Stimulated activated CD8-positive, alpha-beta memory T cell treated with anti-CD3 and anti-CD28 coated beads, Interleukin-15, amount 100 ng/mL, for 24 hours (primary cell): ENCODE measurements at places on chromosomes 4 and X.

GRCh38 chr4:125231661-125232060 lies 83.1 kb upstream of the FAT4 start:
- no peak for DNase-seq

GRCh38 chr4:6824071-6824470 lies 41.5 kb downstream of the KIAA0232 start:
- DNase-seq = no peak

- no peak for DNase-seq
Observed at GRCh38 chr4:153524682-153525081, 58.5 kb downstream of the TMEM131L start.

GRCh38 chr4:7760228-7760627 lies 179.4 kb downstream of the AFAP1 start:
- DNase-seq = no peak

GRCh38 chr4:71711044-71711984 lies 72.6 kb downstream of the GC start:
- no peak for DNase-seq

DNA sequence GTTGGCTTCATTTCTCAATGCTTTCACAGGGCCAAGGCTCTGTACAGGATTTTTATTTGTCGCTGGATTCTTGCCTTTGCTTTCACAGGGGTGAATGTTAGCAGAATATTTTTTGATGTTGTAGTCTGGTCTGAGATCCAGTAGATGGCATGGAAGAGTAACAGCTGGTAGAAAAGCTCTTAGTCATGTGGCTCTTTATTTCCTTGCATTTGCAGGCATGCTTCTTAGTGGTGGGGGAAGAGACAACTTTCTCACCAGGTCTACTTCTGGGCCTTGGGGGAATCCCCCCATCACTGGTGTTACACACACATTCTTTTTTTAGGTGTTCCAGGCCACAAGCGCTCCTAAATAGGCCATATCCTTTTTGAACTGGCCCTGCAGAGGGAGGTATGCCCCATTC lies 58.2 kb upstream of the DKK2 start:
- no peak for DNase-seq

DNA sequence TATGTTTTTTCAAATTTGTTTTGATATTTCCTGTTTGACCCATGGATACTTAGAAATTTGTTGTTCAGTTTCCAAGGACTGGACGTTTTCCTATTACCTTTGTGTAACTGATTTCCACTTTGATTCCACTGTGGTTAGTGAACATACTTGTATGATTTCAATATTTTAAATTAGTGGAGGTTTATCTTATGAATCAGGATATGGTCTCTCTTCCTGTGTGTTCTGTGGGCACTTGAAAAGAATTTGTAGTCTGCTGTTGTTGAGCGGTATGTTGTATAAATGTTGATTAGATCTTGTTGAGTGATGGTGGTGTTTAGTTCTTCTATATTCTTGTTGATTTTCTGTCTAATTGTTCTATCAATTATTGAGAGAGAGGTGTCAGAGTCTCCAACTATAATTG lies 21.2 kb upstream of the LAMTOR3 start:
- no peak for DNase-seq

DNA sequence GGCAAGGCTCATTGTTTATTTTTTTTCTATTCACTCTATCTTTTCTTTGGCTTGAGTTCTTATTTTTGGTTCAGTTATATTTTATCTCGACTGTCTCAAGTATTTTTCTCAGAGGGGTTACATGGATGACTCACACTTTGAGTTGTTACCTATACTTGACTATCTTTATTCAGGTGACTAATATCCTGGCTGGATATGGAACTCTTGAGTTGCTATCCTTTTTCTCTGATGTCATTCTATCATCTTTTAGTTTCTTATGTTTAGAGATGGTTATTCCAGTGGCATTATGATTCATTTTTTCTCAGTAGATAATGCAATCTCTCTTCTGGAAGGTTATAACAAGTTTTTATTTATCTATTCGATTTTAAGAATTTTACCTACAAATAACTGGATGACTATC lies 117.9 kb downstream of the COX18 start:
- no peak for DNase-seq

DNA sequence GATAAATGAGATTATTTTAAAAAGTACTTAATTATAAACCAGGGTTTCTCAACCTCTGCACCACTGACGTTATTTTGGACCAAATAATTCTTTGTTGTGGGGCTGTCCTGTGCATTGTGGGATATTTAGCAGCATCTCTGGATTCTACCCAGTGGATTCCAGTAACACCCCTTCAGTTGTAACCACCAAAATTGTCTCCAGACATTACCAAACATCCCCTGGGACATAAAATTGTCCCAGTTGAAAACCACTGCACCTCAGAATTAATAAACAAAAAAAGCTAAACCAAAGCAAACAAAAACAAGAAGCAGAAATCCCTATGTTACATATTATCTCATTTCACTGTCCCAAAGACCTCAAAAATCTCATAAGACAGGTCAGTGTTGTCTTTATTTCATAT lies 54.2 kb upstream of the GIMD1 start:
- DNase-seq = no peak

GRCh38 chr4:163492951-163493504 lies 1.5 kb upstream of the TMA16 start:
- DNase-seq = no peak

DNA sequence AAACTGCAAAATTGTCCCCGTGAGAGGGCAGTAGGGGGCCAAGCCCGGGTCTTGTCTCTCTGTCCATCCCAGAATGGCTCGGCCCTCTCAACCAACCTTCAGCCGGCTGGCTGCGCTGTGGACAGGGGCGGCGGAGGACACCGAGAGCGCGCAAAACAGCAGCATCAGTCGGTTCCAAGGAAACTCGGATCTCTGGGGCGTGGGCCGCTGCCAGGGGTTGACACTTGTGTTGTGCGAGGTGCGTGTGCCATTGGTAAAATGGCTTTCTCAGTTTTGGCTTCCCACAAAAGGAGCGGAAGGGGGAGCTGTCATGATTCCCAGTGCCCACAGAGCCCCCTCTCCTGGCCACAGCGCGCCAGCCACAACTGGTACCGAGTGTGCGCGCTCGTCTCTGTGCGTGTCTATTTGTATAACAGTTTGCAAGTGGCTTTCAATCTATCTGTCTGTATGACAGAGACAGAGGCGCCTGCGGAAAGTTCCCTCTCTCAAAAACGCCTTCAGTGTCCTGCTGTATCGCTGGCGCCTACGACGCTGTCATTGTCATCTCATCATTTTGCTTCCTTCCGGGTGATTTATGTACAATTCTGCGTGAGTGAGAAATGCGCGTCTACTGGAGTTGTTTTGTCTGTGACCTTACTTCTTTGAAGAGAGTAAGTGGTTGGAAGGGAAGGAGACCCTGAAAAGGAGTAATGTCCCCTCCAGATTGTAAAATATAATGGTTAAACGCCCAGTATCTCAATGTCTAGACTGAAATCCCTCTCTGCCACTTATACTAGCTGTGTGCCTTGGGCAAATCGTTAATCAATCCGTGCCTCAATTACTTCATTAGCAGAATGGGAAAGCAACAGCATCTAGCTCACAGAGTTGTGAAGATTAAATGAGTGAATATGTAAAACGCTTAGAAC lies 1.8 kb downstream of the DKK2 start:
- no peak for DNase-seq

DNA sequence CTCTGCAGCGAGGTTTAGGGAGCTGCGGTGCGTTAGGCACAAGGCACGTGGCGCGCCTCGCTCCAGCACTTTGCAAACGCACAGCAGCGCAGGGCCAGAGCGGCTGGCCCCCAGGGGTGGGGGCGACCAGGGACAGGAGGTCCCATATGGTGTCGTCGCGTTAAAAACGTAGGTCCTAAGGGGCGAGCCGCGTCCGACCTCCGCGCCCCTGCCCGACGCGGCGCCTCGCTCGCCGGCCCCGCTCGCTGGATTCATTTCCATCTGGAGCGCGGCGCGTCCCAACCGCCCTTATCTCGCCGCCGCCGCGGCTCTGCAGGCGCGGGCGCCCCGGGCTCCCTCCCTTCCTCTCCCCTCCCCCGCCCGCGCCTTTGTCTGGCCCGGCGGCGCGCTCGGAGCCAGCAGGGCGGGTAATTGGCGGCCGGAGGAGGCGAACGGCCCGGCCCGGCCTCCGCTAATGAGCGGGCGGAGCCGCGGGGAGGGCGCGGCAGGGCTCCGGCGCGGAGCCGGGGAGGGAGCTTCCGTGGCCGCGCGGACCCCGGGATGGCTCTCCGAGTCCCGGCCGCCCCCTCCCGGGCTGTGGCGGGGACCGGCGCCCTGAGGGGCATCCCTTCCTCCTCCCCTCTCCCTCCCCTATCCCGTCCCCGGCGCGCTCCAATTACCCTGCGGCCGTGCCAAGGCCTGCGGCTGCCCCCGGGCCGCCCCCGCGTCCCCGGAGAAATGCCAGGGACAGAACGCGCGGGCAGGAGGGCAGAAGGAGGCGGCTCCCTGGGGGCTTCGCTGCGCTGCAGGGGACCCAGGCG lies 409.0 kb downstream of the BCOR start:
- DNase-seq = no peak

GRCh38 chr4:135724421-135724820 lies 1522.8 kb upstream of the PABPC4L start:
- DNase-seq = no peak

- DNase-seq = no peak
Observed at GRCh38 chr4:69056921-69057550, 39.2 kb upstream of the UGT2B7 start.

GRCh38 chr4:168486912-168487281 lies 6.6 kb upstream of the DDX60L start:
- DNase-seq = no peak

DNA sequence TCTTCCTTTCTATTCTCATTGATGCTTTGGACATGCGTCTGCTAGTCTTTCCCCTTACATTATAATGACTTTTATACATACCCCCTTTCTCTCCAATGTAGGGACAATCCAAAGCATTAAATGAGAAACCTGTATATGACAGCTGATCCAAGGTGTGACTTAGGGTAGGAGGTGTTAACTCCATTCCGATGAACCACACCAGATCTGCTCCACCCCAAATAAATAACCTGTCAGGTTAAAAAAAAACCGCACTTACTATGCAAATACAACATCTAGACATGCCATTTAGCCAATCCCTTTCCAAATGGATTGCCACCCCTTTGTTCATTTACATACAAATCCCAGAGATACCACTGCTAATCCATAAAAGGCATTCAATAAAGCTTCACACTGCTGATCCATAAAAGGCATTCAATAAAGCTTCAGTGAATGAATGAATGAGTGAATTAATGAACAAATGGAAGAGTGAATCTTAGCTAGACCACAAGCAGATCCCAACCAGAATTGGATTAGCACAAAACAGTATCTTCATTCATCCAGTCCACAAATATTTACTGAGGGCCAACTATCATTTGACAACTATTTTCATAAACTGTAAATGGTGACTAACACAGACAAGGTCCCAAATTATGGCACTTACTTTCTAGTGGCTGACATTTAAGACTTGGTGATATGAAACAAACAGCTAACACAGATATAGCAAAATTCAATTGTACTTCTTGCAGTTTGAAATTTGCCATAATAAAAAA lies 158.9 kb upstream of the MAP3K15 start:
- DNase-seq = no peak

GRCh38 chrX:134880866-134881265 lies 109.9 kb upstream of the SMIM10 start:
- no peak for DNase-seq

DNA sequence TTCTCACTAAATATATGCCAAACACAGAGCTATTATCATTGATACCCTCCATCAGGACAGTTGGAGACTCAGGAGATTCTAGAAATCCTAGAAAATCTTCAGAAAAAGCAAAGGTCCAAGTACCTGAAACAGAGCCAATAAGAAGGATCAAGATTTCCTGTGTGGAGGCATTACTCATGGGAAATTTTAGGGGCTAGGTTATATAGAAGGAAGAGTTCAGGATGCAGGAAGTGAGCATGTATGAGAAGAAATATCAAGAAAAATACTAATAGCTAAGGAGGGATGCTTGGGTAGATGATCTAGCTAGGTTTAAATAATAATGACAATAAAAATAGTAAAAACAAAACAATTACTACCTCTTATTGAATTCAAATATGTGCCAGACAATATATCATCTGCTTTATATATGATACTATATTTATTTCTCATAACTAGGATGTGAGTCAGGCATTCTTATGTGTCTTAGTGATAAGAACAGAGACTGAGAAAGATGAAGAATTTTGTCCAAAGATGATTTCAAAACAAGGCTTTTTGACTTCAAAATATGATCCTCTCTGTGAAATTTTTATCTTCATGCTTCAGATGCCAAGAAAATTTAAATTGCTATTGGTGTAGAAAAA lies 66.4 kb upstream of the HHIP start:
- no peak for DNase-seq

DNA sequence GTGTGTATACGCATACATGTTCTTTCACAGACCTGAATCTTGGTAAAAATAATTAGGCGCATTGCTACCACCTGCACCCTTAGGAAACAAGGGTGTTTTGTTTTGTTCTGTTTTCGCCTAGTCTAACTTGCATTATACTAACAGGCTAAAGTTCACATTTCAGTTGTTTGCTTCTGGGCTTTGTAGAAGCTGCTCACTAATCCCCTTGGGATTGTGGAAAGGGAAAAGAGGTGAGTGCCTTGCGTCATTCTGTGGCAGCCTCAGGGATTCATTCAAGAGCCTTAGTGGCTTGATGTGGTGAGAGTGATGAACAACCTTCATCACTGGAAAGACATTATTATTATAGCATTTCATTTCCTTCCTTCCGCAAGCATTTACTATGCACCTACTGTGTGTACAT lies 331.1 kb downstream of the ADGRL3 start:
- DNase-seq = no peak

DNA sequence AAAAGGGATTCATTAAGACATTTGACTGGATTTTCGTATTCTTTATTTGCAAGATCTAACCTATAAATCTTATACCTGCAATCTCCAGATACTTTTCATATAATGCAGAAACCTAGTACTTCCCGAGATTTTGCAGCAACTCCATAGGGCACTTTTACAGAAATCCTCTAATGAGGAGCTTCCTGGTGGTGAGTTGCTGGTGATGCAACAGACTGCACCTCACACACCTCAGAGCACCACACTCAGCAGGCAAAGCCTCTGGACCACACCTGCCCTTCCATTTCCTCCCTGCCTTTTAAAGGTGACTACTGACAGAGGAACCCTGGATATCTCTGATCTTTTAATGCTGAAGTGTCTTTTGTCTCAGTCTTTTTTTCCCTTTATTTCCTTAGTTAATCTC lies 289.4 kb downstream of the TRAM1L1 start:
- no peak for DNase-seq

DNA sequence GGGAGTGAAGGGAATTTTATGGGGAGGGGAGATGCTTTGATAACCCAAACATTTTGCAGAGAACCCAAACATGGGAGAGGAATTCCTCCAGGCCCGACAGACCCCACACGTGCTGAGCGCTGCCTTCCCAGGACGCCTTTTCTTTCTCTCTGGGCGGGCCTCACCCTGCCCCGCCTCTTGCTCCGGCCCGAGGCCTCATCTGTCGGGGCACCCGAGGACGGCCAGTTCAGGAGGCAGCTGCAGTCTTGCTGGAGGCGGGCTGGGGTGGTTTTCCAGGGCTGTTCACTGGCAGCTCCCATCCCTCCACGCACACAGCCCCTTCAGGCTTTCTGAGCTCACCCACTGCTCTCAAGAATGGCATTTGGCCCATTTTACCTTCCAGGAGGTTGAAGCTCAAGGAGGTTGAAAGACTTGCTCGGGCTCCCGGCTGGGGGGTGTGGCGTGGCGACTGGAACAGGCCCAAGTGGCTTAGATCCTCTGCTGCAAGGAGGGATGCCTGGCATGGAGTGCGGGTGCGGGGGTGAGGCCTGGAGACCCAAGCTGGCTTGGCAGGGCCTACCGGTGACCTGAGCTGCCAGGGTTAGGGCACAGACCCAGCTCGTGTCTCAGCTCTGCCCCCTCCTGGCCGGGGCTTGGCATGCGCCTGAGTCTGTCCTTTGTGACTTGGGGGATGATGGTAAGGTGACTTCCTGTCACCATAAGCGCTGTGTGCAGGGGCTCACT lies 99.2 kb downstream of the PSAPL1 start:
- DNase-seq = peak; percentile 35

GRCh38 chrX:12974305-12974795 lies 560 bp upstream of the TMSB4X start:
- DNase-seq = no peak
